ENCODE measurements at places on chromosomes 6 and 20.

DNA sequence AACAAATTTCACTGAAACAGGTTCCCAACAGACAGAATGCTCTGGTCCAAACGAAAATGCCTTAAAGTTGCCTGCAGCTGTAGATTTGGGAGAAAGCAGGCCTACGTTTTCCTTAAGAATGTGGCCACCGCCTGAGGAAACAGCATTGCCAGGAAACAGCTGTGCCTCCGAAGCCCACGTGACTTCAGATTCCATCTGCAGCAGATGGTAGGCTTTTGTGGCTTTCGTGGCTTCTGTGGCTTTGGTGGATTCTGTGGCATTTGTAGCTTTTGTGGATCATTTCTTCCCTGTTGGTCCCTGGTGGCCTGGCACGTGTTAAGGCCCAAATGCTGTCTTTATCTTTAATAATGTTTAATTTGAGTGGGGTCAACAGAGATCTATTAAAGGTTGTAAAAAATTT, 222.9 kb downstream of the TTLL2 start:
- no peak for DNase-seq

DNA sequence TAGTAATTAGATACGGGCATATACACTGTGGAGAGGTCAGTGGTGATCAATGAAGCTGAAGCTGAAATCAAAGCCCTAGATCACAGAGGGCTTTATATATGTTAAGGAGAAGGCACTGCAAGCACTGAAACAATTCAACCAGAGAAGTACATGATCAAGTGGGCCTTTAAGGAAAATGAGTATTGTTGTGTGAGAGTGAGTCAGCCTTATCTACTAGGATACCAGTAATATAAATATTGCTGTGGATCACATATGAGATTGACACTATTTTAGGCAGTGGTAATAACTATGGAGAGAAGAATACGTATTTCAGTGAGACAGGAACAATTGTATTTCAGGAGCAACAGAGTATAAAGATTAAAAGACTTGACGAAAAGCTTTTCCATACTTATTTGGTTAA, 1172.2 kb upstream of the GJE1 start:
- DNase-seq = no peak

- peak; percentile 68 for DNase-seq
Measured at GRCh38 chr6:11126876-11127275, 15.4 kb upstream of the ERVFRD-1 start.

DNA sequence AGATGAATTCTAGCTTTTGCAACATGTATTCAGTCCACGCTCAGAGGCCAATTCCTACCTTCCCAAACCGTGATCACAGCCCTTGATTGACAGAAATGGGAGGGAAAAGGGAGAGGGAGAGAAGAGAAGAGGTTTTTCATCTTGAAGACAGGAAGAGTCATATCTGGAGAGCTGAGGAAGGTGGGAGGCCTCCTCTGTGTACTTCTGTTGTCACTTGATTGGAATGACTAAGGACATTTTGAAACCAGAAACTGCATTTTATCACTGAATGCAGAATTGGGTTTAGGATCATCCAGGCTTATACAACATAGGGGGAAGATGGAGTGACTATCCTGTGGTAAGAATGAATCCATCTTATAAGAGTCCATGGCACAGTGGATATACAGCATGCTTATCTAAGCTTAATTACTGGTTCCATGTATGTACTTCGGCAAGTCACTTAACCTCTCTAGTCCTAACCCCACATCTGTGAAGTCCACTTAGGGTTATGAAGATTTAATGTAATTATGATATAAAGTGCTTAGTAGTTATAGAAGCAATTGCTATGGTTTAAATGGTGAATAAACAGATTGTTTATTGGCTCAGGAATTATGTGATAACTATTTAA, 144.0 kb downstream of the BCKDHB start:
- no peak for DNase-seq

DNA sequence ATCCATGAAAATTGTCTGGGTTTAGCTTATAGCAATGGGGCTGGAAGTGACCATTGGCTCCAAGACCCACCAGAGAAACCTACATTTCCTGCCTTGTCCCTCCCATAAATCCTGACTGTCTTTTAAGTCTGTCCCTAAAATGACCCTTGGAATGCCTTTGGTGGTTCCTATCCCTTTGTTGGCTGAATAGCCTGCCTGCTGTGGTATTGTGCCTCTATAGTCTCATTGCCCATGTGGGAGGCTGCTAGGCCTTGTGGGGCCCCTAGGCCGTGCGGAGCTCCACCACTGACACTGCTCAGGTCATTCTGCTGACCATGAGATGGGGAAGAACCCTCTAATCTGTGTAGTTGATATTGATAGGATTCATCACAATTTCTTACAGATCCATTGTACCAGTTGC, 43.3 kb downstream of the SCP2D1 start:
- DNase-seq = no peak

DNA sequence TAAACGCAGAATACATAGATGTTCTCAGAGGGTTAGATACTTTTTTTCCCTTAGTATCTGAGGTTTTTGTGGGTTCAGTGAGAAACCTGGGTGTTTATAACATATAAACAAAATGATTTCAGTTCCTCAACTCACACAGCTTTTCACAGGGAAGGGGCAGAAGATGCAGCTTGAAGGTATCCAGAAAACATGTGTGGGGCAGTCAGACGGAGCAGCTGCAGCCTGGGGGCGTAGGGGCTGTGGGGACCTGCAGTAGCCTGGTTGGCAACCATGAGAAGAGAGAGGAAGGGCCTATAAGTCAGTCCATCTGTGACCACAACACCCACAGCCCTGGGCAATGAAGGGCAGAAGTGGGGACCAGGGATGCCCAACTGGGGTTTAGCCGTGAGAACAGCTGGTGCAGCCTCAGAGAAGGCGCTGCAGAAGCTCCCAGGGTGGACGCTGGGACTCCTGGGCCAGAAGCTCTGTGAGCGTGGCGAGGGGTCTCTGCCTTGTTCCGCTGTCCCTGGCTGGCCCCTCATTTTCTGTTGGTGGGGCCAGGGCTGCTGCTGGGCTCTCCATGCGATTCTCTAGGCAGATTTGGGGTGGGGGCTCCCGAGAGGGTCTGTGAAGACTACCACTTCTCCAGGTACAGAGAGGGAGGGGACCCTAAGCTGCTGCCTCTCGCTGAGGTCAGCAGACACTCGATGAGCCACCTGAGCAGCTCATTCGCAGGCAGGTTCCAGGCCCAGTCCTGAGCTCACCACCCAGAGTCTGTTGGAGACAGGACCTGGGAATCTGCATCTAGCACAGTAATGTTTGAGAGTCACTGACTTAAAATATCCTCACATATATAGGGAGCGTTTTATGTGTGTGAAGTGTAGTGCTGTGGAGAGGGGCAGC, 181.2 kb downstream of the ZDHHC14 start:
- no peak for DNase-seq

DNA sequence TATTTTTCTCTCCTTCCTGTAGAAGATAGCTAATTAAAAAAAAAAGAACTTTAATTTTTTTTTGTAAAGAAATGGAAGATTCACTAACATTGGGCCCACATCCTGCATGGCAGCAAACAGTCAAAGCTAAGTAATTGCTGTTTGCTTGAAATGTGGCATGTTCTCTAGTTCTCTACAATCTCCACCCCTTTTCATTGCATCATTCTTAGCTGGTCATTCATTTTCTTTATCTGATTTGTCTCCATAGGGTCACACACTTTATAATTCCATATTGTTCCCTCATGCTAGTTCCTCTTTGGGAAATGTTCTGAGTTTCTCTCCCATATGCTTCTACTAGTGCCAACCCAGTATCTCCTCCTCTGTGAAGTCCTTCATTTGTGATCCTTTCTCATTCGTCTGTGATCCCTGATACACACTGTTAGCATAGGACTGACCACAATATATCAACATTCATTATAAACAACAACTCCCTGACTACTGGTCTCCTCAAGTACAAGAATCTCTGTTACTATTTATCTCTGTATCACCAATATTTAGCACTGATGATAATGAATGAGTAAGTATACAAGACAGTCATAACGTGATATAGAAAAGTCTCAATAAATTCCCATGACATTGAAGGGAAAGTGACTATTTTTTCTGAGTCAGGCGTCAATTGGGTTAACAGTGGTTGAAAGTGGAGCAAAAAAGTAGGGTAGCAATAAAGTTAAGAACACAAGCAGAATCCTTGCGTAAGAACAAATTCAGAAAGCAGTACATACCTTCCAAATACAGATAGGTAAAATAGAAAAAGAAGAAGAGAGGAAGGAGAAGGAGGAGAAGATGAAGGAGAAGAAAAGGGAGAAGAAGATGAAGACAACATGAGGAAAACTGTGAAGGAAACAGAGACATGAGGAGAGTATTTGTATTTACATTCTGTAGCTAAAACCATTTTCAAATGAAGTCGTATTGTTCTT, 33.2 kb upstream of the MYB start:
- DNase-seq = no peak

- no peak for DNase-seq
Measured at GRCh38 chr6:106132153-106132698, 46.1 kb downstream of the PRDM1 start.

- DNase-seq = no peak
Measured at GRCh38 chr20:24546232-24546892, 76.9 kb downstream of the SYNDIG1 start.

- no peak for DNase-seq
Measured at GRCh38 chr6:125797120-125797885, 6.5 kb downstream of the NCOA7 start.

GRCh38 chr20:53878262-53879047, 191.9 kb downstream of the BCAS1 start:
- no peak for DNase-seq

DNA sequence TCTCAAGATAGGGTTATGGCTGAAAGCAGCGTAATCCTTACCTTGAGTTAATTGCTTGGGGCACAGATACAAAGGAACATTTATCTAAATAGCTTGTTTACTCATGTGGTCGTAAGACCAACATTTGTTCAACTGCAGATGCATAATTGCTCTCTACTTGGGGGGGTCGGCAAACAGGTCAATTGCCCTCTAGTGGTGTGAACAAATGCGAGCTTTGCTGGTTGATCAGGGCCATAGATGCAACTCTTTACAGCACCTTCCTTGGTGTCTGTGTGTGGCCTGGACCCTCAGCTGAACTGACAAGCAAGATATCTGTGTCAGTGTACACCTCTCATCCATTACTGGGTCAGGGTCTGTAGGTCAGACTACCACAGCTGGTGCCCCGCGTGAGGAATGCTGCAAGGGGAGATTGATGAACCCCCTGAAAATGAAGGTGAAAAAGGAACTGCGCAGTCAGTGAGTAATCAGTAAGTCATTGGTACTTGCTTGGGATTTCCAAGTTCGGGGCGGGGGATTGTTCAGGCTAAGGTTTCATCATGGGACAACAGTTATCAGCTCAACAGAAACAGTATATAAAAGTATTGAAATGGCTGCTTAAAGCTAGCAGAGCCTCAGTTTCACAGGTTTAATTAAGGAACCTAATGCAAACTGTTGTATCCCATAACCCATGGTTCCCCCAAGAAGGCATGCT, 24.0 kb downstream of the HLA-DPA1 start:
- DNase-seq = no peak

DNA sequence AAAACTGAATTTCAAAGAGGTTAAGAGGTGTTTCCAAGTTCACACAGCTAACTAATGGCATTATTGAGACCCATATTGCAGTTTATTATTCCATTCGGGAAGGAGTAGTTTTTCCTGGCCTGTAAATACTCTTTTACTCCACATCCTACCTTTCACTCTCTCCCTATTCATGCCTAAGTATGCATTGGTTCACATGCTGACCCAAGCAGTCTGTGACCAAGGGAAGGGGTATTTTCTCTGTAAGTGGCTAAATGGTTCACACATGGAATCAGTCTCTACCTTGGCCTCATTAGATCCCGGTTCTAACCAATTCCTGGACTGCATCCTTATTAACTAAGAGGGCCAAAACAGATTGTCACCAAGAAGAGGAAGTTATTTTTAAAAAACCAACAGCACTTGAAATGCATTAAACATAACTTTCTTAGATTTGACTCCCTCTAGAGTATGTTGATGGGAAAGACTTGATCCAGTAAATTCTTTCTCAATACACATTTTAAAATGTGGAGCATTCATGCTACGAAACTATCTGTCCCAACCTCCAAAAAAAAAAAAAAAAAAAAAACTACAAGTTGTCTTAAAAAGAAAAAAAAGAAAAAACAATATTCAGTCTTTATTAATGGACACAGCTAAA, 17.8 kb upstream of the RSPO3 start:
- DNase-seq = no peak

DNA sequence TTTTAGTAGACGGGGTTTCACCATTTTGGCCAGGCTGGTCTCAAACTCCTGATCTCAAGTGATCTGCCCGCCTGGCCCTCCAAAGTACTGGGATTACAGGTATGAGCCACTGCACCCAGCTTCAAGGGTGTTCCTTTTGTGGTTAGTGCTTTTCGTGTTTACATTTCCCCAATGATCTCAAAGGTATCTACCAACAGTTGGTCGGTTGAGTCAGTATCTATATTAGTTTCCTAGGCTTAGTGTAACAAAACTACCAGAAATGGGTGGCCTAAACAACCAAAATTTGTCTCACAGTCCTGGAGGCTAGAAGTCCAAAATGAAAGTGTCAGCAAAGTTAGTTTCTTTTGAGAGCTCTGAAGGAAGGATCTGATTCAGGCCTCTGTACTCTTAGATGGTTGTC, 30.1 kb downstream of the CASP8AP2 start:
- DNase-seq = no peak

GRCh38 chr6:167122041-167122826, 662 bp upstream of the CCR6 start:
- DNase-seq = no peak

DNA sequence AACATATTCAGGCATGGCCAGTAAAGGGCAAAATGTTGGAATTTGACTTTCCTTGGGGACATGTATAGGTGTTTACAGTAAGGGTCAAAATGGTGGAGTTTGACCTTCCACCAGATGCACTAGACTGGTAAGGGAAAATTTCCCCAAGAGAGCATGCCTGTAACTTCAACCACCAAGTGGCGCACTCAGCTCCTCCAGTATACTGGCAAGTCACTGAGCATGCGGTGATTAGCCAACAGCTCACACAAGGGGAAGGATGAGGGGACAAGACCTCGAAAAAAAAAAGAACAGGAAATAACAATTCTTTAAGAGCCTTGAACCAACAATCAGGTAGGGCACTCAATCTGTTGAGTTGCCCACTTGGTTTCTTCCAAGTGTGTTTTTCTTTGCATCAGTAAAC, 140.9 kb downstream of the EYS start:
- no peak for DNase-seq

Measured in LNCaP clone FGC (cell line).